Jurkat, Clone E6-1 (cell line): ENCODE measurements at places on chromosomes 2 and 18.

DNA sequence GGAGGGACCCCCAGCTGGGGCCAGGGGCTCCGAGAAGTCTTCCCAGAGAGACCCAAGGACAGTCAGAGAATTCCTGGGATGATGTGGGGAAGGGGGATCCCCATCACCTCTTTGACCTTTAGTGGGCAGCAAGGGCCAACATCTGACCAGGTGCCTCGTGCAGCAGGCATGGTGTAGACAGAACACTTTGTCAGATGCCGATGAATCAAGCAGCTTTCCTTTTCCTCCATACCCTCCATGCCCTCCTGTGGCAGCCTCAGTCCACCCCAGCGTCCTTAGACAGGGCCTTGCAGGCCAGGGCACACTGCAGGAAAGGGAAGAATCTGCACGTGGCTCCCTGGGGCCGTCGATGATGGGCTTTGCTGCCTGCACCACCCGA is 26.3 kb downstream of the GPR55 start:
- DNase-seq, result no peak

DNA sequence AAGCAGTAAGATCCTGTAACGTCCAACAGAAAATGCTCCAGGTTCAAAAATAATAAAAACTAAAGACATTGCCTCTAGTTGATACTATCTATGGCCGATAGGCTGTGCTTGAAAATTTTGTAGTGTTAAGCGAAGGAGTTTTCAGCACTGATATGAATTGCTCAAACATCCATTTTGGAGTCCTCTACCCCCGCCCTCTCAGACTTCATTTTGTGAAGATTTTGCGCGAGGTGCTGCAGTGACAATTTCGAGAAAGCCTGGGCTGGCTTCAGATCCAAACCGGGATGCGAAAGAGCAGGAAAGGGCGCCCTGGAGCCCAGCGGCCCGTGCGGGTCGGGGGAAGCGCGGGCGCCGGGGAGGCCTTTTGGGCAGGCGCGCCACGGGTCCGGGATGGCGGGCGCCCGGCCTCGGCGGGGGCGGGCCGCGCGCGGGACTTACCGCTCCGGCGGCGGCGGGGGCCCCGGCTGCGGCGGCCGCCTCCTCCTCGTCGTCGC is 1.8 kb downstream of the SP3 start:
- peak; percentile 72 for DNase-seq

- DNase-seq, result no peak
Observed at GRCh38 chr2:5725072-5725471, 32.9 kb downstream of the SOX11 start.

- DNase-seq, result no peak
Observed at GRCh38 chr2:168602846-168603401, 146.9 kb downstream of the CERS6 start.

GRCh38 chr18:57715671-57716070 is 87.4 kb downstream of the ATP8B1 start:
- no peak for DNase-seq

DNA sequence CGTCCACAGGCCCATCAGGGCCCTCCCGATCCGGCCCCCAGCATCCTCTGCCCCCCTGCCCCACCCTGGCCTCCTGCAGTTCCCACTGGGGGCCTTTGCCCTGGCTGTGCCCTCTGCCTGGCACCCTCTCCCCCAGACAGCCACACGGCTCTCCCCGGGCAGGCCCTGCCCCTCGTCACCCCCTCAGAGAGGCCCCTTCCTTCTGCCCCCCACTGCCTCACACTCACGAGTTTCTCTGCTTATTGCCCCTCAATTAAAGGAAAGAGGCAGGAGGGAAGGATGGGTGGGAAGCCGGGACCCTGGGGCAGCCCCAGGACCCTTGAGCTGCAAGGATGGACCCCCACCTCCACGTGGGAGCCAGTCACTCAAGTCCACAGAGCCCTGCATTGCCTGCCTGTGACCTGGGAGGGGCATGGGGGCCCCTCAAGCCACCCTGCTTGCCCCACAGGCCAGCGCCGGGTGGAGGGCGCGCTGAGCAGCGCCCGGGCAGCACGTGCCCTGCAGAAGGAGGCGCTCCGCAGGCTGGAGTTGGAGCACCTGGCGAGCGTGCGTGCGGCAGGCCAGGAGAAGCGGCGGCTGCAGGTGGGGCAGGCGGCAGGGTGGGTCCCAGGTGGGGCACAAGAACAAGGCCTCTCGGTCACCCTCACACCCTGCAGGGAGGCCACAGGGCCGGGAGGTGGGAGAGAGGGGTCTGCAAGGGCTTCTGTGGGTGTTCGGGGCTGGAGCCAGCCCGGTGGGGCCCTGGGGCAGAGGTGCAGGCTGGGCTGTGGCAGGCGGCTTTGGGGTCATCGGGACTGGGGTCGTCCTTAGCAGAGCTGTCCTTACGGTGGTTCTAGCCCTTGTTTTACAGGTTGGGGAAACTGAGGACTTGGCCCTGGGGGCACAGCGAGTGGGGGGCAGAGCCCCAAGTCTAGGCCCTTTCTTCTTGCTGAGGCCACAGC is 30.5 kb upstream of the SNED1 start:
- DNase-seq, result no peak

- DNase-seq, result no peak
Observed at GRCh38 chr2:215607766-215608165, 171.9 kb upstream of the FN1 start.

- no peak for DNase-seq
Observed at GRCh38 chr2:211033765-211034164, 477.4 kb downstream of the CPS1 start.

GRCh38 chr2:9052821-9053533 is 49.5 kb upstream of the MBOAT2 start:
- DNase-seq, result no peak

DNA sequence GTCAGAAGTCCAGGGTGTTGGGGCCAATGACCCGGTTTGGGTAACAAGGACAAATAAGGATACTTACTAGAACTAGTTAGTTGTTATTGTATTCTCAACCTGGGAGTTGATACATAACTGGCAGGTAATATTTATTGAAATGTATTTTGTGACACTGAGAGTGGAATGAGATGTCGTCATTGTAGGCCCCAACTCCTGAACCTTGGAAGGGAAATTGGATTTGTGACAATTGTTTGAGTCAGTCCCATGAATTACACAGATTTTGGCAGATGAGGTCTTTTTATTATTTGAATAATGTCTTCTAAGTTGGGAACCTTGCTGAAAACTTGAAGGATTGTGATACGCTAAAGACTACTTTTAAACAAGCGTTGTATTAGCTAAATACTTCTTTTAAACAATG is 5.1 kb downstream of the TIMM21 start:
- DNase-seq, result no peak

GRCh38 chr2:151905963-151906632 is 77.9 kb upstream of the ARL5A start:
- no peak for DNase-seq
